ENCODE measurements at places on chromosomes 1 and 21.

DNA sequence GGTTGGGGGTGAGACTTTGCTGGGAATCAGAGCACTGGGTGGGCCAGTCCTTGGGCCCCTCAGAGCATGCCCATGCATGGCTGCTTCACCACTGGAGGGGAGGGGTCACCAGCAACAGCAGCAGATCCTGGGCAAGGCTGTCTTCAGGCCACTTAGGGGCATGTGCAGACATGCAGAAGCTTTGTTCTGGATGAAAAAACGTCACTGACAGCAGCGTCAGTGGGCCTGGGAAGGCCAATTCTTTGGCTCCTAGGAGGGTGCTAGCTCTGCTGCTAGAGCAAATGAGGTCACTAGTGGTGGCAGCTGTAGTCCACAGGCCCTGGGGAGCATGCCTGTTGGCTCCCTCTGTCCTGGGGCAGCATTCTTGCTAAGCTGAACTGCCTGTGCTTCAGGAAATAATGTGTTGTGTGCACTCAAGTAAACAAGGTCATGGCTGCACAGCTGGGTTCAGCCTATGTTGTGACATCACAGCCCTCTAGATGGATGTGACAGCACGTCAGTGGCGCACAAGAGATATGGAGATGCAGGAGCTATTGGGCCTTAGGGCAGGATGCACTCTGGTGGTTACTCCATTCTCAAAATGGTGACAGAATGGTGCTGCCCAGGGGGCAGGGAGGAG is 27.0 kb downstream of the ZC3H11B start:
- DNase-seq: no peak

GRCh38 chr1:246687002-246687401 is 37.2 kb upstream of the SCCPDH start:
- DNase-seq: no peak

DNA sequence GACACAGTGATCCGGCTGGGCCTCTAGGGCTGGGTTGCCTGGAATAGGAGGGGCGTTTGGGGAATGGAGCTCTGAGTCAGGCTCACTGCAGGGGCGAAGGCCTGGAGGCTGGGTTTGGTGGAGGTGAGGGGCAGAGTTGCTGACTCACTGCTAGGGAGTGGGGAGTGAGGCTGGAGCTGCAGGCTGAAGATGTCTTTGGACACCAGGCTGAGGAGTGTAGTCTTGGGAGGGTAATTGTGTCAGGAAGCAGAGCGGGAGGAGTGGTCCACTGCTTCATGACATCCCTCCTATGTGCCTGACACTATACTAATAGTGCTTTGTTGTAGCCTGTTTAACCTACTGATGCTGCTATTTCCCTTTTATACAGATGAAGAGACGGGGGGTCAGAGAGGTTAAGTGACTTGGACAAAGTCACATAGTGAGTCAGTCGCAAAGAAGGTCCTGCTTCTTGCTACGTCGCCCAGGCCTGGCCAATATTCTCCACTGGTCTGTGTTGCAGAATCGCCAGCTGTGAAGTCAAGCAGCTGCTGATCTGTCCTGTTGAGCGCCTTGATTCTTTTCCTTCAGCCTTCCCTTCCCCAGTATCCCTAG is 13.6 kb downstream of the ACTL8 start:
- DNase-seq: peak; percentile 84

DNA sequence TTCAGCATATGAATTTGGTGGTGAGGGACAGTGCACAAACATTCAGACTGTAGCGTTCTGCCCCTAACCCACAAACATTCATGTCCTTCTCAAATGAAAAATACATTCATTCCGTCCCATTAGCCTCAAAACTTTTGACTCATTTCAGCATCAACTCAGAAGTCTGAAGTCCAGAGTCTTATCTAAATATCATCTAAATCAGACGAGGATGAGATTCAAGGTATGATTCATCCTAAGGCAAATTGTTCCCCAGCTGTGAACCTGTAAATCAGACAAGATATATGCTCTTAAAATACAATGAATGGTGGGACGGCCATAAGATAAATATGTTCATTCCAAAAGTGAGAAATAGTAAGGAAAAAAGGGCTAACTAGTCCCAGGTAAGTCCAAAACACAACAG is 1195.6 kb upstream of the ADGRL4 start:
- DNase-seq: no peak

- DNase-seq: no peak
Observed at GRCh38 chr1:9626201-9626608, 25.3 kb upstream of the PIK3CD start.

DNA sequence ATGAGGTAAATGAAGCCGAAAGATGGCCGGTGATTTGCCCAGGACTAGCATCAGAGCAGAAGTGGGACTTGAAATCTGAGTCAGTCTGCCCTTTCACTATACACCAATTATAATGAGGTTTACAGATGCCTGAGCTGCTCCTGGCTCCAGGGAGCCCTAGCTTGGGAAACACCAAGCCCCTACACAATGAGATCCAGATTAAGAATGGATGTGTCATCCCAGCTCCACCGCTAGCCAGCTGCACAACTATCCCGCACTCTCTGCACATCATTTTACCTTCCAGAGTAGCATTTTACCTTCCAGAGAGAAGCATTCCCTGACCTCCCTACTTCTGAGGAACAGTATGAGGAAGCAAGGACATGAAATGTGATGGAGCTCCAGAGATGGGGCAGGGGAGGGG is 27.0 kb downstream of the SERTAD4 start:
- DNase-seq: peak; percentile 86

DNA sequence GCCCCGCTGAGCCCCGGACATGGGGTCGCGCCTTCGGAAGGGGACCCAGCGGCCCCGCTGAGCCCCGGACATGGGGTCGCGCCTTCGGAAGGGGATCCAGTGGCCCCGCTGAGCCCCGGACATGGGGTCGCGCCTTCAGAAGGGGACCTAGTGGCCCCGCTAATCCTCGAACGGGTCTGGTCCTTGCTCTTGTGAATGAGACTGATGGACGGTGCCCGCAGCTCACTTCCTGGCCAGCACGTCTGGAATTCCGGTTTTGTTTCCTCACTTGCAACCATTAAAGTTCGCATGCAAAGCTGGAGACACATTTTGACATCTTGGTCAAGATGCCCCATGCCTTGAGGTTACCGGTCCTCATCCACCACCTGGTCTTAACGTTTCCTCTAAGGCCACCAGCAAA is 5.6 kb downstream of the WRAP73 start:
- DNase-seq: no peak

GRCh38 chr1:169325117-169325516 is 42.5 kb downstream of the NME7 start:
- DNase-seq: no peak

DNA sequence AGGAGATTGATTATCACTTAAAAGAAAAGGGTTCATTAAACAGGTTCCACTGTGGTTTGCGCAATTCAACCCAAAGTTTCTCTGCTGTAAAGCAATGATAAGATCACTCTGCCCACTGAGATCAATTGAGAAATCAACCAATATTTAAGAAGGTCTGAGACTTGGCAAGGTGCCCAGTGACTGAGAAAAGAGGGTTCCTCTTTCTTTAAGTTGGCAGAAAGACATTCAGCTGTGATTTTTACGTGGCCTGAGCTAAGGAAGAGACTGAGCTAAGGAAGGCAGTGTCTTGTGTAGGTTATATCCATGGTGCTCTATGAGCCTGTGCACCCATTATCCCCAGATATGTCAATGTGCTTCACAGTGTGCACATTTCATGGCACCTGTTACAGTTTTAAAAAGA is 344.1 kb downstream of the DISC1 start:
- DNase-seq: no peak

GRCh38 chr21:44347911-44348451 is 5.4 kb upstream of the TRPM2 start:
- no peak for DNase-seq

DNA sequence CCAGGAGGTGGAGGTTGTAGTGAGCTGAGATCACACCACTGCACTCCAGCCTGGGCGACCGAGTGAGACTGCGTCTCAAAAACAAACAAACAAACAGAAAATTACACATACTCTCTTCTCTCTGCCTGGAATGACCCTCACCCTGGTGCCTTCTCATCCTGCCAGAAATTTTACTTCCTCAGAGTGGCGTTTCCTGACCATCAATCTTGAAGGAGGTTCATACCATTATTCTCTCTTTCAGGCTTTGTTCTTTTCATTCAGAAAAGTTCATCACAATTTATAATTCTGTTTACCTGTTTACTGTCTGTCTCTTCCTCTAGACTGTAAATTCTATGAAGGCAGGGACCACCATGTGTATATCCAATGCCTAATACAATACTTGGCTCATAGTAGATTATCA is 79.3 kb downstream of the RPS6KA1 start:
- peak; percentile 22 for DNase-seq

DNA sequence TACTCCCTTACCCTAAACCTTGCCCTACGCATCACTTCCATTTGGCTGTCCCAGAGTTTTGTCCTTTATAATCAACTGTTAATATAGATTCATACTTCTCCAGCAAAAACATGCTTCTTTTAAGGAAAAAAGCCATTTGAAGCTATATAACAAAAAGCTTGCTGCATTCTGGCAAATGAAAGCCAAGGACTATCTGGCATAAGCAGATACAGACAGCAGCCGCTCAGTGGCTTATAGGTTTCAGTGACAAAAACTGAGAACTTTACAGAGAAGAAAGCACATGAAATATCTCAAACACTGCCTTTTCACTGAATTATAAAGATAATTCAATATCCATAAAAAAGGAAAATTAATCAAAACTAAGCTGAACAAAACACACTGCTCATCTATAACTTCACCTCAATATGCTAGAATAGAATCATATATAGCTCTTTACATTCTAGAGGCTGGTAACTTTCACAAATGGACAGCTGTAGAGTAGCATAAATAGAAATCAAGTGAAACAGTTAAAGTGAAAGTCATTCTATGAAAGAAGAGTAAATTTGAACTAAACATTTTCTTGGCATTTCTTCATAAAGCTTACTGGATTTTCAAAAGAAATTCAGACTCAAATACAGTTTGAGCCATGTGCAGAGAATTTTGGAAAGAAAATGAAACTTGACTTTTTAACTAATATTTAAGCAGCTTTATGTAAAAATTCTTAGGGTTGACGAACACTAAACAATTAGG is 19.6 kb downstream of the CDC42BPA start:
- no peak for DNase-seq

GRCh38 chr21:44428281-44428960 is 26.9 kb upstream of the LRRC3 start:
- DNase-seq: no peak

GRCh38 chr1:62111084-62111483 is 83.6 kb upstream of the L1TD1 start:
- no peak for DNase-seq

DNA sequence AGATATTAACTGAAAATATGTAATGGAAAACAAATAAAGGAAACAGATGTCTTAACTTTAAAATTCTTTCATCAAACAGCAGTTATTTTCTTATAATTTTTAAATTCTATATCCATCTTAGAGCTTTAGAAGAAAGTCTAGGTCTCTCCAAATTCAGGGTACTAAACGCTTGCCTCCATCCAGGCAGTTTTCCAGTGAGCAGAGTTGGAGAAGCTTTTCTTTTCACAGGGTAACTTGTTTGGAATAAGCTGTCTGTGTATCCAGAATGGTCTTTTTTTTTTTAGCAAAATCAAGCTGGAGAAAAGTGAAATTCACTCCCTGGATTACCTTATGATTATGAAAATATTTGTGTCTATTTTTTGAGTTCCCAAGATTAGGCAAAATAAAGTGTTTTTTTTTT is 88.6 kb downstream of the DDAH1 start:
- no peak for DNase-seq
